Stimulated activated memory B cell treated with anti-CD40 and anti-IgM and Interleukin-4, amounts not matched to agents 10 μg/mL and 1 μg/mL and 100 μg/mL, for 72 hours (primary cell): ENCODE measurements at places on chromosomes 2 and 18.

- no peak for ATAC-seq
Measured at GRCh38 chr2:101578671-101579070, 103.8 kb upstream of the RFX8 start.

GRCh38 chr2:220106065-220106464 lies 478.6 kb downstream of the SLC4A3 start:
- no peak for ATAC-seq

GRCh38 chr18:13362051-13362450 lies 143.5 kb downstream of the LDLRAD4 start:
- no peak for ATAC-seq

DNA sequence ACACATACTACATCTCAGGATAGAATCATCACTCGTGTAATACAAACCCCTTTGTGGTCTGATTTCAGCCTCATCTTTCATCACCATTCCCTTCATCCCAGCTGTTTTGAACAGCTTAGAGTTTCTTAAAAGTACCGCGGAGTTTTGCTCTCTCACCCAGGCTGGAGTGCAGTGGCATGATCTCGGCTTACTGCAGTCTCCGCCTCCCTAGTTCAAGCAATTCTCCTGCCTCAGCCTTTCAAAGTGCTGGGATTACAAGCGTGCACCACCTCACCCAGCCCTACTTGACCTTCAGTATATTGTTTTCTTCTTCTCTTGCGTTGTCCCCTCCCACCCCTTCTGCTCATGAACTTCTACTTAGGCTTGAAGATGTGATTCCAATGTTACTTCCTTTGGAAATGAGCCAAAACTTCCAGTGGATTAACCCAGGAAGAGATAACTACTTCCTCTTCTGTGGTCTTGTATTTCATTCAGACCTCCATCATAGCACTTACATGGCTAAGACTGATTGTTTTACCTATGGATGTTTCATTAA lies 15.8 kb downstream of the ERLEC1 start:
- ATAC-seq: no peak

- peak; percentile 46 for ATAC-seq
Measured at GRCh38 chr2:28639836-28640235, 111.8 kb upstream of the PPP1CB start.

DNA sequence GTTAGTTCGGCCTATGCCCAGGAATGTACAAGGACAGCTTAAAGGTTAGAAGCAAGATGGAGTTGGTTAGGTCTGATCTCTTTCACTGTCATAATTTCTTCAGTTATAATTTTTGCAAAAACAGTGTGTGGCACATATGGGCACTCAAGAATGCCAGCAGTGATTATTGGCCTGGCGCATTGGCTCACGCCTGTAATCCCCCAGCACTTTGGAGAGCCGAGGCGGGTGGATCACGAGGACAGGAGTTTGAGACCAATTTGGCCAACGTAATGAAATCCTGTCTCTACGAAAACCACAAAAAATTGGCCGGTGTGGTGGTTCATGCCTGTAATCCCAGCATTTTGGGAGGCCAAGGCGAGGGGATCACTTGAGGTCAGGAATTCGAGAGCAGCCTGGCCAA lies 75.7 kb upstream of the MSH2 start:
- no peak for ATAC-seq

- ATAC-seq: no peak
Measured at GRCh38 chr2:45394842-45395241, 216.2 kb downstream of the SRBD1 start.

DNA sequence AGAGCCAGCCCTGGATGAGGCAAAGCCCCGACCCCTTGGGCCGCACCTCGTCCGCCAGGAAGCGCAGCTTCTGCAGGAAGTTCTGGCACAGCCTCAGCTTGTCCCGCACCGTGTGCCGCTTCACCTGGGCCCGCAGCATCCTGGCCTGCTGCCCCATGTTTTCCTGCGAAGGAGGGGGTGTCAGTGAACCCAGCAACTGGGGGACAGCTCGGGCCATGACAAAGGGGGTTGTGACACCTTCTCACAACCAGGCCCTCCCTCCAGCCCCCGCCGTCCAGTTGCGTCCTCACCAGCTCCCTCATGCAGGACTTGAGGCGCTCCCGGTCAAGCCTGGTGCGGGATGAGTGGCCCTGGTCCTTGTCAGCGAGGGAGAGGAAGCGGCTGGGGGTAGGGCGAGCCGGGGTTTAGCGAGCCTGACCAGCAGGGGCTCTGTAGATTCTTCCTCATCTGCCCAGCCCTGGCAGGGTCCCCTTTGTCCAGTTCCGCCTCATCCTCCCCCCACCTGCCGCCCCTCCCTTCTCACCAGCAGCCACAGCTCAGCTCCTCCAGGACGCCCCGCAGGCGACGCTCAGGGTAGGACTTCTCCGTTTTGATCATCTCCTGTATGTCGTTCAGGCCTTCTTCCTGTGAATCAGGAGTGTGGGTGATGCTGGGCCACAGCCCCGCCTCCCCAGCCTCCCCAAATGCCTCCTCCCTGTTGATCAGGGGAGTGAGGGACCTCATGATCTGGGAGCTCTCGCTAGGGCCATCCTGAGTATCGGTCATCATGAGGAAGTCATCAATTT lies 606 bp downstream of the OTOF start:
- ATAC-seq: no peak

DNA sequence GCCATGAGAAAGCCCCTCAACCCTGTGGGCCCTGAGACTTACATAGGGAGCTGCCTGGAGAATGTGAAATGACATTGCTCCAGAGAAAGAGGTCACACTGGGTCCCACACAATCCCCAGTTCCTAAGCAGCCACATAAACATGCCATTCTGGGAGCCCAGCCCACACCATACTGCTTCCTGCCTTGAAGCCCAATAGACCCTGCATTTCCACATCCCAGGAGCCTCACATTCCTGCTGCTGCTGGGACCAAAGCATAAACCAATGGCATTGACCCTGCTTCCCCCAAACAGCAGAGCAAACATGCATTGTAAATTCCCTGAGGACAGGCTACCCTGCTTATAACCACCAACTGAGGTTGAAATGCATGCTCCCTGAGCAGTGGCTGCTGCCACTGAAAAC lies 1117.6 kb upstream of the SLC39A10 start:
- no peak for ATAC-seq

DNA sequence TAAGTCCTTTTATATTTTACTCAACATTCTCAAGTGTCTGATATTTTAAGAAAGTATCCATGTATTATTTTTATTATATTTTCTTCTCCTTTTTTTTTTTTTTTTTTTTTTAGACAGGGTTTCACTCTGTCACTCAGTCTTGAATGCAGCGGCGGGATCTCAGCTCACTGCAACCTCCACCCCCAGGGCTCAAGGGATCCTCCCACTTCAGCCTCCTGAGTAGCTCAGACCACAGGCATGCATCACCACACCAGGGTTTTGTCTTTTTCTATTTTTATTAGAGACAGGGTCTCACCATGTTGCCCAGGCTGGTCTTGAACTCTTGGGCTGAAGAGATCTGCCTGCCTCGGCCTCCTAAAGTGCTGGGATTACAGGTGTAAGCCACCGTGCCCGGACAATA lies 212.1 kb downstream of the TCF4 start:
- ATAC-seq: peak; percentile 66

DNA sequence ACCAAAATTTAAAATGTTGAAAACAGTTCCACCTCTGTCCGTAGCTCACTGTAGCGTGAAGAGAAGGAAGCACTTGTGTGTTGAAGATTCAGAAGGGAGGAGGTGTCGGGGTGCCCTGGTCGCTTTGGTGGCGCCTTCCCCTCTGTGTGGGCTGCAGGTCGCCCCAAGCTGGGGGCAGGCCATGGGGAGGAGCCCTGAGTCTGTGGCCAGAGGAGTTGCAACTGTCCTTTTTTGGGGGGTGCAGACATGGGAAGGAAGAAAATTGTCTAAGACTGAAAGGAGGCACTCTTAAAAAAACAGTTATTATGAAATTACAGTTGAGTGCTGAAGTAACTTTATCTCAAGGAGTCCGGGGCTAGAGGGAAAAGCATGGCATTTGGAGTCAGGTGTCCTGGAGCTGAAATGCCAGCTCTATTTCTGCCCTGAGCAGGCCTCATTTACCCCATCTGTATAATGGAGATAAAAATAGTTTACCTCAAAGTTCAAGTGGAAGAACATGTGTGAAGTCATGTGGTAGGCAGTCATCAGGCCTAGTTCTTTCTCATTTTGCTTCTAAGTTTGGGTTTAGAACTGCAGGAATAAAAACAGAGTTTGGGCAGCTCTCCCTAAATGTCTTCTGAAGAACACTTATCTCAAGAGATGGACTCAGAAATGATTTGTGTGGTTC lies 82.1 kb downstream of the RNF144A start:
- ATAC-seq: peak; percentile 88

DNA sequence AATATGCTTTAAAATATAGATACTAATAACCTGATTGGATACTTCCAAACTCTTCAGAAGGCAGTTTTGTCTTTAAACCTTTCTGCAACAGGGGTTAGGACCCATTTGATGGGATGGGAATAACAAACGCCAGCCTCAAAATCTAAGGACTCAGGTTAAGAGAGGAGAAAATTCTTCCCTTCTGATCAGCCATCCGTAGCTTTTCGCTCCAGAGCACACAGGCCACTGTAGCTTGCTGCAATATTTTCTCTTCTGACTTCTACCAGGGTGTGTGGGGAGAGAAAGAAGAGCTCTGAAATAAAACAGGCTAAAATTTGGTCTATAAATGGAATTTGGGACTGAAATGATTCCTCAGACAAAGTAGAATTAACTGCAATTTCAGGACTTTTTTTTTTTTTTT lies 95.1 kb downstream of the ALPK2 start:
- no peak for ATAC-seq

GRCh38 chr18:24270937-24271380 lies 126.7 kb downstream of the OSBPL1A start:
- no peak for ATAC-seq

- ATAC-seq: peak; percentile 87
Measured at GRCh38 chr2:54570925-54571694, 115.0 kb downstream of the SPTBN1 start.

DNA sequence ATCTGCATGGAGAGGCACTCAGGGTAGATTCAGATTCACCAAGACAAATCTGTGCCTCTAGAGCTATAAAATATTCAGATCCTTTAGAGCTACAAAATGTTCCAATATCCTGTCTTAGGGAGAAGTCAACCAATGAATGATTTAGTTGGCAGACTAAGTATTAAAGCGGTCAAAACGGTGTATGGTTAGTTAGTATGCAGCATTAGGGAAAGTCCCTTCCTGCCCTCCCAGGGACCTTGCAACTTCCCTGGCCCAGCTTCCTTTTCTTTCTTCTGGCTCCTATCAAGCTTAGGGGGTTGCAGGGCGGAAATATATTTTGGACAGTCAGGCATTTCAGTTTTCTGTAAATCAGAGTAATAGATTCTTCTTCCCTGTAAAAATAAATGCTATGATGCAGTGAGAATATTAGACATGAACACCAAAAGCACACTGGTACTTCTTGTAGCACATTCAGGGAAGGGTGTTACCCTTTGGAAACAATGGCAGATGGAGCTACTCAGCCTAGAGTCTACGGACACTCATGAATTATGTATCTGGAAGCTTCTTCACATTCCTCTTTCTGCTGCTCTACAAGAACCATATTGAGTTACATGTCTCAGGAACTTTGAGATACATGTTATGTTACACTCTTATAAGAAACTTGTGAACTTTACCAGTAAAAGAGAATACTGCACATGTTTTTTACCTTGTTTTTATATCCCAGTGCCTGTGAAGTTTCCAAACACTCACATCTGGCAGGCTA lies 45.7 kb downstream of the CCDC93 start:
- no peak for ATAC-seq
